Fibroblast of pulmonary artery (primary cell): ENCODE measurements at places on chromosomes 7 and 10.
A peak's percentile ranks its signal among the peaks of the same experiment; 100 is the strongest.

DNA sequence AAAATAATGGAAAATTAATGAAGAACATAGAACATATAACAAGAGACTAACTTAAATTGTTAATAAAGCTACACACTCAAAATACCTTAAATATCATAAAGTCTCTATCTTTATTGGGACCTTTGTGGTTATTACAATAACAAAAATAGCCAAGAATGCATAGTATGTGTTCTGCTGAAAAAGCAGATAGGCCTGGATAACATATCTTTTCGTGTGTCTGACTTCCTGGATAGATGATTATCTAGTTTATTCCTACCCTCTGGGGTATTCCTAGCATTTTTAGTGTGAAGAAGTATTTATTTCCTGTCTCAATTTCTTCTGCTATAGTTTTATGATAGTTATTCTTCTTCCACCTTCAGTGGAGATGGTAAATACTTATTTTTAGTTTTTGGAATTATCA, 36.5 kb downstream of the CALCR start:
- no peak for DNase-seq

DNA sequence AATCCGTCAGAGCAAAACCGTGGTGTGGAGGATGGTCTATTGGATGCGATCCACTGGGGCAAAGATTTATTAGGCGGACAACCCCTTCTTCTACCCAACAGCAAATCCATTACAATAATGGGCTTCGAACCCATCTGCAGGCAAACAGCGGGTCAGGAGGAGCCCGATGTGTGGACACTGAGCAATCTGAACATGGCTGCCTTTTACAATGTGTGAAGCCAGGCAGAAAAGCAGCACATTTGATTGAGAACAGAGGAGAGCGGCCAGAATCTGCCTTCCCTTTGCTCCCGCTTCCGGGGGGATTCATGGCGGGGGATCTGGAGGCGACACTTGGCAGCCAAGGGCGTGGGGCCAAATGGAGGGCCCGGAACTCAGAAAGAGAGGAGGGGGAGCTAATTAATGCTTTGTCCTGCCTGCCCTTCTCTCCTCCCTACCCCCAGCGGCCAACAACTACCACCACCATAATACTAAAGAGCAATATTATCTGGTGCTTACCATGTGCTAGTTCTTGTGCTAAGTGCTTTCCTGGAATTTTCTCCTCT, 133.0 kb downstream of the EMX2 start:
- no peak for DNase-seq

DNA sequence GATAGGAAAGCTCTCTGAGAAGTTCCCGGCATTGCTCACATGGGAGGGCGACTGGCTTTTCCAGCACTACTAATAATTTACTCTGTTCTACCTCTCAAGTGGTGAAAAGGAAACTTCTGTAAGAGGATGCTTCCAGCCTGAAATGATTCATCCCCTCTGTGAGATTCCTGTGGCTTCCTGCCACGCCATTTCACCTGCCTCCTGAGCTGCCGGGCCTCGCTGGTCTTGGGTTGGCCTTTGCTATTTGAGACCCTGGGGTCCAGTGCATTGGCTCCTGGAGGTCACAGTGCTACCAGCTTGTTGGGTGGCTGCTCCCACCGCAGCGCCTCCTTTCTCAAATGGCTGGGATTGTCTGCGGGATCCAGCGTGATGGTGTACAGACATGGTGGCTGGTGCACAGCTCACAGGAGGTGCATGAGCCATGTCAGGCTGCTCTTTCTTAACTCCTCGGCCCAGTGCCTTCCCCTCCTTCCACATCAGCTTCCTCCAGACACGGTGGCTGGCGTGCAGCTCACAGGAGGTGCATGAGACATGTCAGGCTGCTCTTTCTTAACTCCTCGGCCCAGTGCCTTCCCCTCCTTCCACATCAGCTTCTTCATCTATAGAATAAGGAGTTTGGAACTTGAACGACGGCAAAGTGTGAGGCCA, 42.9 kb upstream of the PCBD1 start:
- DNase-seq: peak; percentile 14

- no peak for DNase-seq
These were observed 2.4 kb downstream of the GNG11 start for GRCh38 chr7:93923942-93924341.

DNA sequence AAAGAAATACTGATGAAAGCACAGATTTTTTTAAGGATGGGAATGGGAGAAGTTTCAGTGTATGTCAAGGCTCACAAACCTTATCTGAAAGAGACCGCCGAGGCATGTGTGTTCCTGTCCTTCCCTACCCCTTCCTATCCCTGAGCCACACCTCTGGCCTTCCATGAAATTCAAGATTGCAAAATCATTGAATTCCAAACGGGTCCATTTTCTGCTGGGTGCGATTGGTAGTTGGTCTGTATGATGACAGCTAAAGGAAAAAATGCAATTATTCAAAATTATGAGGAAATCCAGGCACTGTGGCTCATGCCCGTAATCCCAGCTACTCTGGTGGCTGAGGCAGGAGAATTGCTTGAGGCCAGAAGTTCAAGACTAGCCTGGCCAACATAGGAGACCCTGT, 170.1 kb downstream of the ARHGAP12 start:
- peak; percentile 33 for DNase-seq

DNA sequence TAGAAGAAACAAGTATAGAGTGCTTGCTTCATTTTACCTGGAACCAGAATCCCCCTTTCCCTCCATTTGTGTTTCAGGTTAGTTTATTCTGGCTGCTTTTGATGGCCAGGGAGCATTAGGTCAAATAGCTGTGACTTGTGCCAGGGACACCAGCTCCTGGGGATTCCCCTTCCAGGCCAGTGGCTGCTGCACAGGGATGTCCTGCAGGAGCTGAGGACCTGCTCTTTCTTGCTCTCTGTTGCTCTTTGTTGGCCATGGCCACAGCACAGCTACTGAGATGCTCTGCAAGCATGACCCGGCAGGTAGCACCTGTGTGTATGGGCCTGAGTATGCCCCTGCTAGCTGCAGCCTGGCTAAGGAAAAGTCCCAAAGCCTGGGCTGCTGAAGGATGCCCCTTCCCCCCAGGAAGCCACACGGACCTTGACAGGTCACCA, 208.9 kb downstream of the EBF3 start:
- no peak for DNase-seq

GRCh38 chr10:45548068-45548467, 124.5 kb downstream of the ZFAND4 start:
- DNase-seq: no peak

- no peak for DNase-seq
These were observed 98.8 kb downstream of the CUX1 start for GRCh38 chr7:101916041-101916800.

DNA sequence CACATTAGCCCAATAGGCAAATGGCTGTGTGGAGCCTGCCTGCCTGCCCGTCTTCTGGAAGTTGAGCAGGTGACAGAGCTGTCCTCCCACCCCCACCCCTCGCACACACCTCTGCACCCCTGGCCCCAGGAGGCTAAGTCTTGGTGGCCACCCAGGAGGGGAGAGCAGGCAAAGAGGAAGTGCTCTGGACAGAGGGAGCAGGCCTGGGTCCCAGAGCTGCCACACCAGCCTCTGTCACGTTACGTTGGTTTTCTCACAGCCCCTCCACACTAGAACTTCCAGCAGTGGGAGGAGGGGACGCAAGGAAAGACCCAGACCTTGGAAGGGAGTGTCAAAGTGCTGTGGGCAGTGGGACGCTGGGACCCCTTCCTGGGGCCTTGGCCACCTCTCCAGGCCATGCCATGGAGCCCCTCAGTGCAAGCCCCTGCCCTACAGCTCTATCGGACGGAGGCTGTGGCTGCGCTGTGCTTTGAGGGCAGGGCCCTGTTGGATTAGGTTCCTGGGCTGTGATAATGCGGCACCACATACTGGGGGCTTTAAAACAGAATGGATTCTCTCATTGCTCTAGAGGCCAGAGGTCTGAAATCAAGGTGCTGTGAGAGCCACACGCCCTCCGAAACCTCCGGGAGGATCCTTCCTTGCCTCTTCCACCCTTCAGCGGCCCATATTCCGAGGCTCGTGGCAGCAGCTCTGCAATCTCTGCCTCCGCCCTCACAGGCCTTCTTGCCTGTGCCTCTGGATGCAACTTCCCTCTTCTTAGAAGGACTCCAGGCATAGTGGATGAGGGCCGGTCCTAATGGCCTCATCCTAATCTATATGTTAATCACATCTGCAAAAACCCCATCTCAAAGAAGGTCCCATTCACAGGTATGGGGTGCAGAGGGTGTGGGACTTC, 9.9 kb downstream of the PRKAG2 start:
- no peak for DNase-seq

DNA sequence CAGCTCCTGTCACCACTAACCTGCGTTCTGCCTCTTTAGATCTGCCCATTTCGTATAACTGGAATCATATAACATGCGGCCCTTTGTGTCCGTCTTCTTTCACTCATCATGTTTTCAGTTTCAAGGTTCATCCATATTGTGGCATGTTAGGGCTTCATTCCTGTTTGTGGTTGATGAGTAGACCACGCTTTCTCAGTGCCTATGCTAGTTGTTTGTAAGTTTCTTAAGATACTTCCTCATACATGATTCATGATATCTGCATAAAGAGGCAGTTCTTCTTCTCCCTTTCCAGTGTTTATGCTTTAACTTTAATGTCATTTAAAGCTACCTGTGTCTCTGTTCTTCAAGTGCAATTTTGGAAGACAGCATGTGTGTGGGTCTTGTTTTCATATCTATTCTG, 79.5 kb upstream of the FAM20C start:
- no peak for DNase-seq
